ENCODE measurements at places on chromosomes 7 and 10. TPM values are rescaled to one million over a fixed set of nuclear protein-coding genes. Genes with fewer than 3 reads are reported as not detected.
A peak's percentile ranks its signal among the peaks of the same experiment; 100 is the strongest.

DNA sequence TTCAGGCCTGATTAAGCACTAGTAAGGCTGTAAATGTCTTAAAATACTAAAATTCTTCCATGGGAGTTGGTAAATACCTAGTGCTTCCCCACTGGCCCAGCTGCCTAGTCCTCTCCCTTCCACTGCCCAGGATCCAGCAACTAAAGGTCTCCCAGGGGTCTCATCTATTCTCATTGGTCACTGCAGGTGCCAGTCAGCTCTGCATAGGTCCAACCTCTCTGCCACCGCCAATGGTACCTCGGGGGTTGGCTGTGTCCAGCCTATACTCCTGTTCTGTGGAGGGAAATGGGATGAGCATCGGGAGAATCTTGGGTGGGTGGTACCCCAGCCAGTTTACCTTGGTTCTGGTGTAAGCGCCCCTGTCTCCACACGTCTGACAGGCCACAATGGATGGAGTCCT, 6.1 kb upstream of the CREB5 start:
- DNase-seq: no peak

DNA sequence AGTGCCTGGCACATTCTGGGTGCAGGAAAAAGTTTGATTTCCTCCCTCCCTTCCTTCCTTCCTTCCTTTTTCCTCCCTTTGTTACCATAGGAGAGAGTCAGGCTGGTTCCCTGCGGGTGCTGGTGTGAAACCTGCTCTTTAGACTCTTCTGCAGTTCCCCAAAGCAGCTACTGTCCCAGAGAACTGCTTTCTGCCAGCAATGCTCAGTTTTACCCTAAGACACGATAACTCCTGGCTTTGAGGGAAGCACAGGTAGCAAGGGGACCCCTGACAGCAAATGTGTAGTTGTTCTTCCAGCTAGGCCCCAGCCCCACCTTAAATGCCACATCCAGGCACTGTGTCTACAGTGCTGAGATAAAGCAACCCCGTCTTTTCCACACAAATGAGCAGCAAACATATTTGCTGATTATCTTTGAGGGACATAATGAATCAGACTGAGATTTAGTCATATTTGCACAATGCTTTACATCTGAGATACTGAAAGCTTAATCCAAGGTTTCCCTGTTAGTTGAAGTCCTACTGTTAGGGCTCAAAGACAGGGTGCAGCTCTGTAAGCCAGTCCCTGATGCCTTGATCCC, 55.5 kb downstream of the MET start:
- DNase-seq: no peak

DNA sequence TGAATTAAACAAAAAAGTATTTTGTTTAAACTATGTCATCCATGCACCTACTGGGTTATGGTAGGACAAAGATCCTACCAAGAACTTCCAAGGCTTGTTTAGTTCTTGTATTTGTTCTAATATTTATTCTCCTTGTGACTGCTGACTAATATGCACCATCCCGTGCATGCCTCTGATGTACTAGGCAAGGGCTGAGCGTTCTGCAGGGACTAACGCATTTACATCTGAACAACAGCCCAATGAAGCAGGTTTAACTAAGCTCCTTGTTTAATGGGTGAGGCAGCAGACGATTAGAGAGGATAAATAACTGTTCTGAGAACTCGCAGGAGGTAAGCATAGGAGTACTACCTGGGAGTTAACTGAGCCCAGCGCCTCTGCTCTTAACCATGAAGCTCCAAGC, 64.9 kb downstream of the KIAA1549 start:
- no peak for DNase-seq

- no peak for DNase-seq
These were observed 52.6 kb upstream of the SMNDC1 start for GRCh38 chr10:110357252-110357780.

DNA sequence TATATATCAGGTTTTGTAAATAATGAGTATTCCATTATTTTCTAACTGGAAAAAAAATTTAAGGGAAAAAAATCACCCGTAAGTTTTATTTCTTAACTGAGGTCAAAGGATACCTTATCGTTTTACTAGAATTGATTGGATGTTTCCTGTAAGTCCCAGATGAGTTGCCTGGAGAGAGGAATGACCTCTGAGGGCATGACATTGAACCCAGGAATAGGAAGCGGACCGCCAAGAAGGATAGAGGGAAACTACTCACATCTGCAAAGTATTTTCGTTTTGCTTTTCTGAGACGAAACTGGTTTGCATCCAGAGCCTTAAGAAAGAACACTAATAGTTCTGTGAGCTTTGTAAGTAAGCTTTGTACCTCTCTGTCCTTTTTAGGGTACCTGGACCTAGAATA, 17.4 kb downstream of the RABGEF1 start:
- no peak for DNase-seq

DNA sequence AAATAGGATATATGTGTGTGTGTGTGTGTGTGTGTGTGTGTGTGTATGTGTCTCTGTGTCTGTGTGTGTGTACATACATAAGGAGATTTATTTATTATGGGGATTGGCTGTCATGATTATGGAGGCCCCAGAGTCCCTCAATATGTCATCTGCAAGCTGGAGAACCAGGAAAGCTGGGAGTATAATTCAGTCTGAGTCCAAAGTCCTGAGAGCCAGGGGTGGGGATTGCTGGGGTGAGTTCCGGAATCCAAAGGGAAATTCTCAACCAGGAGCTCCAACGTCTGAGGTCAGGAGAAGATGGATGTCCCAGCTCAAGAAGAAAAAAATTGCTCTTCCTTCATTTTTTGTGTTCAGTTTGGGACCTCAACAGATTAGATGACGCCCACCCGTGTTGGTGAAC, 50.7 kb upstream of the PLPP4 start:
- DNase-seq: no peak

- DNase-seq: peak; percentile 47
These were observed 23.2 kb downstream of the NT5C3A start for GRCh38 chr7:33039257-33039902.

- DNase-seq: no peak
These were observed 136.6 kb upstream of the FAM20C start for GRCh38 chr7:55690-56248.

GRCh38 chr7:21368317-21368716, 59.6 kb upstream of the SP4 start:
- no peak for DNase-seq

- no peak for DNase-seq
These were observed 76.1 kb downstream of the BICC1 start for GRCh38 chr10:58588673-58589265.

DNA sequence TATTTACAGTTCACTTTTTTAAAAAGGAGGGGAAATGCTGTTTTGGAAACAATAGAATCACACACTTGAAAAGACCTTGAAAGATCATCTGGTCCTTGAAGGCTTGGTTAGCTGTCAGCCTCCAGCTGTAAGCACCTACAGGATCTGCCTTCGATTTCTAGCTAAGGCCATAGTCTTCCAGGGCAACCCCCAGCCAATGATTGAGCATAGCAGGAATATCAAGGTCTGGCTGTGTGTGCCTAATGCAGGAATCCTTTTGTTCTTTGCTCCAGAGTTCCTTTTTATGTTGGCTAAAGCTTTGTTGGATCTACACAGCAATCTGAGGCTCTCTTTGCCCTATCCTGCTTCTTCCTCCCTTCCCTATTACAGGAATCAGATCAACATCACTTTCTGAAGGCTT, 5.2 kb upstream of the YAE1 start:
- no peak for DNase-seq

GRCh38 chr7:18940593-18941134, 176.8 kb downstream of the TWIST1 start:
- peak; percentile 98 for DNase-seq

DNA sequence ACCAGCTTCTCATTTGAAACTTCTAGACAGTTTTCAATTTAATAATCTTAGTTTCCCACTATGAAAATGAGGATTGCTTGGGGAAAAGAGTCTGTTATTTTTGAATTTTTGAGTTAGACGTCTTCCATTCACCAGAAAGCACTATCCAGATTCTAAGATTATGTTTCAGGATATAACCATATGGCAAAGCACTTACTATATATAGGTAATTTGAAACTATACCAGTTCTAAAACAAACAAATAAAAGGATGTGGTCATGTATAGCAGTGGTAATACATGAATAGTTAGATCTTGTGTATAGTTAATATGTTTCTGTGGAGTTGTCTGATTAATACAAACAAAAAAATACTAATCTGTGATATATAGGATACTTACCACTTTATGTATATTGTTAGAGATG, 320.0 kb downstream of the EXOC4 start:
- DNase-seq: no peak

DNA sequence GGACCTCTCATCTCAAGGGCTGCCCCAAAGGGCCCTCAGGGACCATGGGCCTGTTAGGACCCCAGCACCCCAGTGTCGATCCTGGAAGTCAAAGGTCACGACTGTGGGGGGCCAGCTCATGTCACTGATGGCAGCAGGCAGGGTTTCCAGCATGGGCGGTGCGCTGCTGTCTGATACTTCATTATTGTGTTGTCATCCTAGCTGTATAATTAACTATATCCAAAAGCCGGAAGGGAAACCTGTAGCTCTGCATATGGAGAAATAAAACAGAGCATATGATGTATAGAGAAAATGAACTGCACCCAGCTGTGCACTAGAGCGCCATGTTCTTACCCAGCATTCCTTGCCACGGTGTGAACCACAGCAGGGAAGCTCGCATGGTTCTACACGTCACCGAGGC, 196.3 kb downstream of the EBF3 start:
- no peak for DNase-seq

DNA sequence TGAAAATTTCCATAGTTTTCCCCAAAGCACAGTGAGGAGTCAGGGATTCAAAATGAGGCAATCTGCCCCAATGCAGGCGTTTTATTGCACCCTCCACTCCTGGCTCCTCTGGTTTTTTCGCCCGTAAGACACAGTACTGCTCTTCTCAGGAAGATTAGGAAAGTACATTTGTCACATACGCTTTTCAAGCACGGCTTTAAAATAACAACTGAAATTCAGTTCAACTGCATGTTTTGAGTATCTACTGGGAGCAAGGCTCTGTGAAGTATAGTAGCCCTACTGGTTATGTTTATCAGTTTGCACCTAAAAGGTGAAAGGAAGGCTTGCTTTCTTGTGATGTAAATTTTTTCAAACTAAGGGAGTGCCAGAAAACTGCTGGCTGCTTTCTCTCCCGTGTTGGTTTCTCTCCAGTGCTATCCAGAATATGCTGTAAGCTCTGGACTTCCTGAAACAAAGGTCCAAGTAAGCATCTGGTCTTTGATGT, 1.9 kb upstream of the SGMS1 start:
- peak; percentile 19 for DNase-seq

- peak; percentile 77 for DNase-seq
These were observed 197.9 kb downstream of the HDAC9 start for GRCh38 chr7:18693406-18693805.

DNA sequence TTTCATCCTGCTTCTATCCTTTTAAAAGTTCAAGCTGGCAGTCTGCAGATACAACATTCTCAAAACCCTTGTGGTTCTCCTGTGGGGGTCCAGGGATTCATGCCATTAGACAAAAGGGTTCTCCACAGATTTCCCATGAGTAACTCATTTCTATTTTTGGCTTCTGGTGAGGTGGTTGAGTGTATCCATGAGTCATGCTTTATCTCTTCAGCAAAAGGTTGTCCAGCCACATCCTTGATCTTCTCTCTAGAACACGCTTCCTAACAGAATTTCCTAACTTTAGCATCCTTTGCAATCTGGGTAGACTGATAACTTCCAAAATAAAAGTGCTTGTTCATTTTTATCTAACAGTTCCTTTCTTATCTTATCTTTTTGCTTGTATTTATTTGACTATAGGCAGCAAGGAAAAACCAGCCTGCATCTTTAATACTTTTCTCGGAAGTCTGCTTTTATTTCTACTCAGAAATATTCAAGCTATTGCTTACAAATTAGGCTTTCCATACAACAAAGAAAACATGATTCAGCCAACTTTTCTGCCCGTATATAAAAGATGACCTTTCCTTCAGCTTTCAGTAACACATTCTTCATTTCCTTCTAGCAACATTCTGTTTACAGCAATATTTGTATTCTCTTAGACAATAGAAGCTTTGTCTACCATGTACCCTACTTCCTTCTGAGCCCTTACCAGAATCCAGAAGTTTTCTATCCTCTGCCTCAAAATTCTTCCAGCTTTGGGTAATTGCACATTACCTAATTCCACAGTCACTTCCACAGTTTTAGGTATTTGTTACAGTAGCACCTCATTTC, 79.3 kb upstream of the IL6 start:
- peak; percentile 7 for DNase-seq

DNA sequence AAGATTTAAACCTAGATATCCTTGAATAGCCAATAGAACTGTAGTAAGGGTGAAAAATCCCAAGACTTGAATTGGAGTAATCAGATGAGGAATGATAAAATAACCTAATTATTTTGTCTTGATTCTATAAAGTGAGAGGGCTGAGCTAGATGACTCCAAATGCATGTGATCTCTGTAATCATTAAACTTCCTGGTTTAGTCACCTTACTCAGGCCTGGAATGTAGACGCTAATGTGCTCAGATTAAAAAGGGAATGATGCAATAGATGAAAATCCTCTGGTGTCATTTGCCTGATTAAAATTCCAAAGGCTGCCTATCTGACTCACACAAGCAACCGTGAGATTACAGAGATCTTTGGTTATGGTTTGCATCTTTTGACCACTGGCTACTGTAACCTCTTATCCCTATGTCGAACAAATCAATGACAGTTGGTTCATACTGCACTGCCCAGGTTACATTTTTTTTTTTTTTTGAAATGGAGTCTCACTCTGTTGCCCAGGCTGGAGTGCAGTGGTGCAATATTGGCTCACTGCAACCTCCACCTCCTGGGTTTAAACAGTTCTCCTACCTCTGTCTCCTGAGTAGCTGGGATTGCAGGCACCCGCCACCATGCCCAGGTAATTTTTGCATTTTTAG, 2.9 kb upstream of the HKDC1 start:
- peak; percentile 90 for DNase-seq

DNA sequence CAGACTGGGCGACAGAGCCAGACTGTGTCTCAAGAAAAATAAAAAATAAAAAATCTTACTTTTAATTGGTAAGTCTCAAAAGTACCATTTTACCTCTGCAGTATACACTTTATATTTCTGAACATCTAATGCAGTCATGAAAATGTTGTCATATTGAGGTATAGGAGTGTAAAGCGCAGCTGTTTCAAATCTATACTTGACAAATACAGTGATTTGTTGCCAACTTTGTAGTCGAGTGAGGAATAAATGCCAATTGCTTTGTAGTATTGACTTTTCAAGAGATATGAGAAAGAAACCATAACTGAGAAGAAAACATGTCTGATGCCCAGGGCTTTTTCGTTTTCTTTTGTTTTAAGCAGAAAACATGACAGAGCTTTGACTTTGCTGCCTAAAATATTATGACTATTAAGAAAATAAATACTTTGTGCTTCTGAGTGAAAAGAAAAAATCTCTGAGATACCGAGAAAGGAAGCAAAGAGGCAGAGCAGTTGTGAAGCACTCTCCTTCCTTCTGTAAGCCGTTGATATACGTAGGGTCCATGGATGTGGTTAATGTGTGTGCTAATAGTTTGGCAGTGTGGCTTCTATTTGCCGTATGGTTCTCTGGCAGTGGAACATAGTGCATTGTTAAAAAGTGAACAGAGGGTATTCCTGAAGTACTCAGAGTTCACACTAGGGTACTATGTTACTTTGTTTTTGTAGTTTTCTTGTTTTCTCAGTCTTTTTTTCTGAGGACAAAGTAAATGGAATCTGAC, 38.2 kb downstream of the AVL9 start:
- DNase-seq: no peak

GRCh38 chr10:76433161-76434005, 1002.0 kb downstream of the LRMDA start:
- DNase-seq: no peak

The IL15RA gene
- 1.7 TPM for total RNA-seq

The MSMB gene
- not detected for total RNA-seq

The CPVL gene
- 72.3 TPM for total RNA-seq

The TSPAN14 gene
- 55.8 TPM for total RNA-seq

The HSPB1 gene
- total RNA-seq: 354 TPM

The PRTFDC1 gene
- 49.8 TPM for total RNA-seq

The RUFY2 gene
- 28.8 TPM for total RNA-seq

The ZNF92 gene
- 24.6 TPM for total RNA-seq

The INMT gene
- 0.17 TPM for total RNA-seq
